Stimulated activated CD4-positive, alpha-beta T cell treated with anti-CD3 and anti-CD28 coated beads, Interleukin-1b, Interleukin-23, amount 100 ng/mL, for 24 hours (primary cell): ENCODE measurements at places on chromosomes 16 and 17.

DNA sequence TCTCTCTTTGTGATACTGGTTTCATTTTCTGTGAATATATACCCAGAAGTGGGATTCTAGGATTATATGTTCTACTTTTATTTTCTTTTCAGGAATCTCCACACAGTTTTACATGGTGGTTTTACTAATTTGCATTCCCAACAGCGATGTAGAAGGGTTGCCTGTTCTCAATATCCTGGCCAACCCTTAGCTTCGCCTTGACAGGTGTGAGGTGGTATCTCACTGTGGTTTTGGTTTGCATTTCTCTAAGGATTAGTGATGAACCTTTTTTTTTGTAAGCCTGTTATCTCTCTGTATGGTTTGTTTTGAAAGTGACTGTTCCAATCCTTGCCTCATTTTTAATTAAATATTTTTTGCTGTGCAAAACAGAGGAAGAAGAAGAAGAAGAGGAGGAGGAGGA, 937.7 kb downstream of the CDH8 start:
- no peak for DNase-seq

GRCh38 chr16:1533443-1533951, at the start of gene TMEM204:
TSS of gene TMEM204 (plus strand) at chr16:1533666. CDS start at chr16:1534276, 610 bp downstream.
- no peak for DNase-seq

- no peak for DNase-seq
Observed at GRCh38 chr17:49871211-49871610, 23.3 kb upstream of the TAC4 start.

GRCh38 chr16:53084746-53085334, 30.0 kb downstream of the CHD9 start:
- DNase-seq, result no peak

DNA sequence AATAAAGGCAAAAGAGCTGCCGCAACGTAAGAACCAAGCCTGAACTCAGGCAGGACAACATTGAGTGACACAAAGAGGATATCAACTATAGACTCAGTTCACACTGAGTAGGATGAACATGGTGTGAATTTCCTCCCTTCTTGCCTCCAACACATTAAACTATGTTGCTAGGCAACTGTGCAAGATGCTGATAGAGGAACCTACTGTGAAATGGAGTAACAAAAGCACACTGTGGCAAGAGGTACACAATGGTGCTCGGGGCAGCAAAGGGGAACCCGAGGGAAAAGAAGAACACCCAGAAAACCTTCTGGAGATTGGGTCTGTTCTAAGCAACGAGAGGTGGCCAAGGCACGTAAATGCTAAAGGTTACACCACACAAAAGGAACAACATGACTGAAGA, 34.1 kb downstream of the GRB2 start:
- DNase-seq, result no peak

DNA sequence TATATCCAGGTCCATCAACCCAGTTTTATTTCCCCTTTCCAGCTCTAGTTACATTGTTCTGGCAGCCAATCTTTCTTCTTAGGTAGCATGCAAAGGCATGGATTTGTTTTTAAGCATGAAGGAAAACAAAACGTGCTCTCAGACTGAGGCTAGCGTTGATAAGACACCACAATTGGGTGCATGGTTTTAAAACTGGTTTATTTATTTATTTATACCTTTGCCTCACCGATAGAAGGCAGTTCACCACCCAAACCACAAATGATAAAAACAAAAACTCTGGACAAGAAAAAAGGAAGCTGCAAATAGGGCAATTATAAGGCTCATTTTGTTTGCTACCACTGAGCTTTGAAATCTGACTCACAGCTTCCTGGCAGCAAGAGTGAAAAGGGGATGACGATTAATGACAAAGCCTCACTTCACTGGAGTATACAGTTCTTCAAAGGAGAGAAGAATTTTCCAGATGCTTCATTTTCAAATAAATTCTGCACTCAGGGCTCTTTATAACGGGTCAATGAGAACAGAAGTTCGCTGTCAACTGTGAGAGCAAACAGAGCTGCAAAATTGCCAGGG, 278.4 kb upstream of the IRX5 start:
- DNase-seq, result no peak

DNA sequence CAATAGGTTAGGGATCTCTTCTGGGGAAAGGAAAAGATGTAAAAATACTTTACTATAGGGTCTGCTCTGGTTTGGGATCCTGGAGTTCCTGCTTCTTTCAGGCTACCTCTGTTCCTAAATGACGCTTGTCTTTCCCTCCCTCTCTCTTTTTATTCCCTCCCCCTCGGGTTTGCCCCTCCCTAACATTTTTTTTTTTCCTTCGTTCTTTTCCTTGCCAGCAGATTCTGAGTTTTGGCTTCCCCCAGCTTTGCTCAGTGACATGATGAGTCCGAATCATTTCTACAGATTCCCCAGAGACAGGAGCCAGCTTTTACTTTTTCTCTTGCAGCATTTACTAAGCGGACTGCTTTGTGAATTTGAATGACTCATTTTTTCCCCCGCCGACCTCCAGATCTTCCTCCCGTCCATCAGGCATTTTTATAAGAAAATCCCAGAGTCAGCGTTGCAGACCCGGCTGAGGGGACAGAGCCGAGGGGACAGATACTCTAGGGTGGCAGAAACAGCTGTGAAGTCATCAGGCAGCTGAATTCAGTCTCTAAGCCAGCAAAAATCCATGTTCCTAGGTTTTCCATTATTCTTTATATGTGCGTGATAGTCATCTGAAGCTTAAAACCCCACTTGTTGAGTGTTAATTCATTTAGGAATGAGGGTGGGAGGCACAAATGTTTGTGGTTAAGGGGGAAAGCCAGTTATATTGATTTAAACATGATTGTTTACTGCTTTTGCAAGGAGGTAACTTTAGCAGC, at the start of gene TMEM100:
TSS of gene TMEM100 (minus strand) at position 123 of the 746 bp plus-strand sequence. CDS start 1,794 bp downstream, outside the sequence.
- no peak for DNase-seq

DNA sequence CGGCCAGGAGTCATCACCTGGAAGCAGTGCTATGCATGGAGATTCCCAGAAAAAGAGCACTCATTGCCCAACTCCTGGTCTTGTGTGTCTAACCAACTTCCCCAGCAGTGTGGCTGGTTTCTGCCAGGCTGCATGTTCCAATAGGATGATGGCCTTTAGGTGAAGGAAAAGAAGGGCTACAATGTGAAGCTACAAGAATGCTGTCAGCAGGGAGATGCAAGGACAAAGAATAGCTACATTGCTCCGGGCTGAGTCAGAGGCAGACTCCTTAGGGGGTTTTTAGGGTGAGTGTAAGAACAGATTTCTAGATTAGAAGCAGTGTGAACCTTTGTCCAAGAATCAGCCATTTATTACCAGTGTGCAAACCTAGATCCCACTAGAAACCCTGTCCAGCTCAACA, 63.0 kb upstream of the DNAH9 start:
- DNase-seq, result no peak

DNA sequence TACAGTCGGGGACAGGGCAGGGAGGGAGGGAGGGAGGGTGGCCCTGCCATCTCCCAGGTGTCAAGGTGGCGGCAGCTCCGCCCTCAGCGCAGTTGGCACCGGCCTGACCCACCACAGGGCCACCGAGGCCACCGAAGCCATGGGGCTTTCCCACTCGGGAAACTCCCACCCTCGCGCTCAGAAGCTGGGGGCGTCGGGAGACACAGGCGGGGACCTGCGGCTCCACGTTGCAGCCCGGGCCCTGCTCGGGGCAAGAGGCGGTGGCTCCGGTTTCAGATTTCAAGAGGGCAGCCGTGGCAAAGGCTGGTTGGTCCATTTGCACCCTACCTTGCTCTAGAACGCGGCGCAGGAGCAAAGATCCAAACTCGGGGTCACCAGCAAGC, 544 bp downstream of the CYB561 start:
- DNase-seq, result no peak

DNA sequence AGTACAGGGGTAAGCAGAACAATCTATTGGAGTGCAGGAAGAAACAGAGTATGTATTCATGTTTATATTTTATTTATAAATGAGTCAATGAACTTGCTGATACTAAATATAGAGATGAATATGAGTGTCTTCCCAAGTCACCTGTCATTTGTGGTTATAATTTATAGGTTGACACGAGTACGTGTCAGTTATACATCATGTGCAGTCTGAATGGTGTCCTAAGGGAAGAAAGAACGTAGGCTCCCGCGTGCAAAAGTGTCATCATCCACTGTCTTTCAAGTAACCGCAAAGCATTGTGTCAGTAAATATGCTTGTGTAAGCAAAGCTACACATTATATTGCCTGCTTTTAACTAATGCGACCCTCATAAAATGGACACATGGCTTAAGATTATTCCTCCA, 786.1 kb downstream of the KCNJ2 start:
- no peak for DNase-seq

DNA sequence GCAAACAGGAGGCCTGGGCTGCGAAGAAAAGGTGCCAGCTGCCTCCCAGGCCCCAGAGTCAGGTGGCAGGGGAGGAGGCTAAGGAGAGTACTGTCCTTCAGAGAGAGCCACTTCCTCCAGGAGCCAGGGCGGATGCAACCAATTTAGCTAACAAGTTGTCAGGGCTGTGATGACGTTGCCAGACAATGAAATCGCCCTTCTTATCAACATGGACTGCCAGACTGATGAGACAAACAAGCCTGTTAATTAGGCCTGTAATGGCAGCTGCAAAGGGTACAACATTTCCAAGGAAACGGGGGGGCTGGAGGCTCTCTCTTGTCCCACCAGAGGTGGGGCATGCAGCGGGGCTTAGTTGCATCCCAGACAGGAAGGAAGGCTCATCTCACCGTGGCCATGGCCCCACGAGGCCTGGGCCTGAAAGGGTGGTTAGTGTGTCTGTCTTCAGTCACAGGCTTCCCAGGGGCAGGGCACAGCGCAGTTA, 111.8 kb downstream of the SDK2 start:
- no peak for DNase-seq

GRCh38 chr16:59510008-59510424, 775.9 kb upstream of the GOT2 start:
- DNase-seq, result no peak

GRCh38 chr16:54430491-54431030, 144.0 kb upstream of the IRX3 start:
- no peak for DNase-seq

- DNase-seq, result no peak
Observed at GRCh38 chr17:78544881-78545755, 32.1 kb downstream of the DNAH17 start.

DNA sequence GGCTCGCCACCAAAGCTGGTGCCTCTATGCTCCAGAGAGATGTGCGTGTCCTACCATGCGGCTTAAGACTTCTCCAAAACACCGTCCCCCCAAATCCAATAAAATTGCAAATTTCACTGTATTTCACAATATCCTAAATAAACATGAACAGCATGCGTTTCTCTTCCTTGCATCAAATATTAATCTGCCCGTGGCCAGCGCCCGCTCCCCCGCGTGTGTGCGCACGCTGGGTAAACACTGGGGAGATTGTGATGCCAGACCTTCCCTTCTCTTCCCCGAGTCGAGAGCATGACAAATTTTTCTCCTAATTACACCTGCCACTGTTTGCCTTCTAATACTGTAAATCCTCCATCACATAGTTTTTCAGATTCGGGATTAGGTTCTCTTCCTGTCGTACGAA, 148.1 kb downstream of the MRM1 start:
- DNase-seq, result no peak

GRCh38 chr17:45299361-45299760, 17.5 kb downstream of the MAP3K14 start:
- no peak for DNase-seq

DNA sequence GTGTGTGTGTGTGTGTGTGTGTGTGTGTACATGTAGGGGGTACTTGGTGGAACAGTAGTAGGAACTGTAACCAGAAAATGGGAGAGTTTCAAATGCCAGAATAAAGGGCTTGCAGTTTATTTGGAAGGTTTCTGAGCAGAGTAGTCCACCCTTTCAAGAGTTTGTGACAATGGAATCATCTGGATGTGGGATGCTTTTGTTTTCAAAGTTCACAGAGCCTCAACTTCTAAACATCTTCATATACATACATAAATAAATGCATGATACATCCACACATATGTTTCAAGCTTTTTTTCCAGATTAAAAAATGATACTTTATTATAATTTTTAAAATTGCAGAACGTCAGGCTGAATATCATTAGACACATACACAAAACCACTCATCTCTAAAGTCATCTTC, 2.4 kb upstream of the PKD1L3 start:
- no peak for DNase-seq

DNA sequence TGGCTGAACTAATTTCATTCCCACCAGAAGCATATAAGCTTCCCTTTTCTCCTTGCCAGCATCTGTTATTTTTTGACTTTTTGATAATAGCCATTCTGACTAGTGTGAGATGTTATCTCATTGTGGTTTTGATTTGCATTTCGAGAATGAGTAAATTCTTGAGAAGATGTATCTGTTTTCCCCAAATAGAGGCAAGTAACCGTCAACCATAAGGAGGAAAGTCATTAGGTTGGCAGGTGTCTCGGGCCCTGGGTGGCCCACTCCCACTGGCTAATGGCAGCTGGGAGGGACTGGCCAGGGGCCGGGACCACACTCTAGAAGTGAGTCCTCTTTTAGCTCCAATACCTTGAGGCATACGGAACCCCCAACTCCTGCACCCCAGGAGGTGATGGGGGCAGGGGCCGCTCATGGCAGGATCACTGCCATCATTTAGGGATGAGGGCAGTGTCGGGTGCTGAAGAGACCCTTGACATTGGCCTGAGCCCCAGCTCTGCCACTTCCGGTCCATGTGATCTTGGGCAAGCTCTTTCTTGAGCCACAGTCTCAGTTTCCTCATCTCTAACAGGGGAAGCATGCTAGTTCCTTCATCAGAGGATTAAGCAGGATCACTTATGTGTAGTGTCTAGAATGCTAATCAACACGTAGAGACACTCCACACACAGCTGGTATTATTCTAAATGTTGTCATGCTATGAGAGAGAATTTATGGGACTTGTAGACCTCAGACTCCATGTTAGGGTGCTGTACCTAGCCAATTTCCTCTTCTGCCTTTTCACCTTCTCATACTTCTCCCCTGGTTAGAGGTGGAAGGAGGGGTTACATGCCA, 44.3 kb downstream of the RGS9 start:
- no peak for DNase-seq

DNA sequence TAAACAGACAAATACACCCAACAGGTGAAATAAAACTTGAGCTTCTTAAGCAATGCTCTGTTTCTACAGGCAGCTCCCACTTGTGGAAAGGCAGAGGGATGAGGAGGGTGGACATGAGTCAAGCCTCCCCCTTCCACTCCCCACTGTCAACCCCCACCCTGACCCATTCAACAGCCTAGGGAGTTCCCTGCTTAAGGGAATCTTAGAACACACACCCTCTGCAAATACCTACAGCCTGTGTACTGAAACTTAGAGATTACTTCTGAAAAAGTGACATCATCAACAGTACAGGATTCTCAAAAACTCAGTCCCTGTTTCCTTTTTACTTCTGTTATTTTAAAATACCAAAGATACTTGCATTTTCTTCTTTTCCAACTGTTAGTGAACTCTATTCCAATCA, 345.4 kb downstream of the SOX9 start:
- DNase-seq, result no peak

DNA sequence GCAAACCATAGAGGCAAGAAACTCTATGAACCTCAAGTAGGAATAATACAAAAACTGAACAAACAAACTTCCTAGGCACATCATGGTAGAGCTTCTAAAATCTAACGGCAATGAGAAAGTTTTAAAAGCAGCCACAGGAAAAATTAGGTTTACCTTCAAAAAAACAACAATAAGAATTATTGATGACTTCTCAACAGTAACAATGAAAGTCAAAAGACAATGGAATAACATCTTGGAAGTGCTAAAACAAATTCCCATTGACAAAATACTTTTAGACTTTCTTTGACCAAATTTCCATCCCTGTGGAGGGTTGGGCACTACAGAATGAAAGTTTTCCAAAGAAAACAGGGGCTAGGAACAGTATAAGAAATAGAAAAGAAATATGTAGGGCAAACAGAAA, 222.9 kb upstream of the ERCC4 start:
- no peak for DNase-seq
